ENCODE measurements at places on chromosomes 3 and 15.

GRCh38 chr3:196537319-196537984 is 22.3 kb upstream of the SMCO1 start:
- no peaks in the 10 kb centered on the region for H3K27me3 ChIP-seq
- H3K27ac ChIP-seq, result no peak overlapping the region
- peaks cover 3% of the 10 kb centered on the region for H3K4me1 ChIP-seq
- DNase-seq, result peak; percentile 63
- H3K4me3 ChIP-seq, result no peak overlapping the region

DNA sequence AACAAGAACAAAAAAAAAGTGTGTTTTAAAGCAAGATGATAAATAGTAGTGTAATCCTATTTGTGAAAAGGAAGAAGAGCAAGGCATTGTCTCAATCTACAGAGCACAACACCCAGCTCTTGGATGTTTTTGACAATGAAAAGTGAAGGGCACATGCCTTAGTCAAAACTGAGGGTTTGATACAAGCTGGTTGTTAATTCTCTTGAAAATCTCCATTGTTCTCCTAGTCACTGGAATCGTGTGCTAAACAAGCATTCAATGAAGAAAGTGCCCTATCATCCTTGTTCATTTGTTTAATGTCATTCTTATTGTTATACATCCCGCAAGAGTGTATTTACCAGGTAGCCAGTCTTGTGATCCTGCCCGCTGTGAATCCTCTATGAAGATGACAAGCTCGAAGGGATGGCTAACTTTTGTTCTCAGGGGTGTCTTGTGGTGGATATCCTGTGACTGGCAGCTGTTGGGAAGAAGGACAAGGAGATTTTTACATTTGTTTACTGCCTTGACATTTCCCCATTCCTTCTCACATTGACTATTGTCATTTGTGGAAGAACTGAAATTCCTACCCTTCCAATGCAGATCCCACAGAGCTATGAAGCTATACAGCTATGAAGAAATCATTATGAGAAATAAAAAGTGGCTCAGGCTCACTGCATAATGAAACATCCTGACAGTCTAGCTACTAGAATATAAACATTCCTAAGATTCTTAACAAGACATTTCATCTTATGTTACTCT is 175.9 kb downstream of the VGLL3 start:
- H3K4me1 ChIP-seq, result no peaks in the 10 kb centered on the region
- H3K27ac ChIP-seq, result no peak overlapping the region
- no peak for DNase-seq
- H3K4me3 ChIP-seq, result no peak overlapping the region
- H3K36me3 ChIP-seq, result no peaks in the 10 kb centered on the region

GRCh38 chr15:47035475-47036406 is 681.6 kb upstream of the SEMA6D start:
- H3K36me3 ChIP-seq, result no peaks in the 10 kb centered on the region
- H3K27me3 ChIP-seq, result no peaks in the 10 kb centered on the region
- H3K27ac ChIP-seq, result no peak overlapping the region
- no peak overlapping the region for H3K4me3 ChIP-seq

DNA sequence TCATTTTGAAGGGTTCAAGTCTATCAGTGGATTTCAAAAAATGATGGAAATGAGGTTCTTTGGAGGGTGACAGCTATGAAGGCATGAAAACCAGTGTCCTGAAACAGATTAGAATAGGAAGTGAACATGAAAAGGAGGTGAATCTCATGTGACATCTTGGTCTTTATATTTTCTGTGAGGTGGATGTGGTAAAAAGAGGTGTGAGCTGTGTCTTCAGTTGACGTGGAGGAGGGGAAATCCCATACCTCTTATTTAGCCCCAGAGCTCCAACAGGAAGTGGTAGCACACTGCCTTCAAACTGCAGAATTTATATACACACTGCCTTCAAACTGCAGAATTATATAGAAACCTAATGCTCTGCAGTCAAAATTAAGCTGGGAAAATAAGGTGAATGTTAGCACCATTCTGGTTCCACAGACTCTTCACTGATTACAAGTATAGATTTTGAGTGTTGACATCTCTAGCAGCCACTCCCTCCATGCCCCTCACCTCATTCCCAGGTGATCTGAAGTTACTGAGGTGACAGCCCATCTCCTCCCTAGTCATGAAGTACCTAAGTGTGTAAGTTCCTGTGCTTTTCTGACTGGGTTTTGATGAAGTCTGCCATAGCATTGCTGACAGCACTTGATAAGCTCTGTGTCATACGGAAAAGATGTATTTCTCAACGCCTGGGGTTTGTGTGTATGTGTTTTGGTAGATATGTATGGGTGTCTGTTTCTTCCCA is 2.7 kb downstream of the RAB8B start:
- peak; percentile 96 for DNase-seq
- H3K27me3 ChIP-seq, result no peaks in the 10 kb centered on the region
- H3K4me1 ChIP-seq, result peaks cover 50% of the 10 kb centered on the region
- no peaks in the 10 kb centered on the region for H3K36me3 ChIP-seq

DNA sequence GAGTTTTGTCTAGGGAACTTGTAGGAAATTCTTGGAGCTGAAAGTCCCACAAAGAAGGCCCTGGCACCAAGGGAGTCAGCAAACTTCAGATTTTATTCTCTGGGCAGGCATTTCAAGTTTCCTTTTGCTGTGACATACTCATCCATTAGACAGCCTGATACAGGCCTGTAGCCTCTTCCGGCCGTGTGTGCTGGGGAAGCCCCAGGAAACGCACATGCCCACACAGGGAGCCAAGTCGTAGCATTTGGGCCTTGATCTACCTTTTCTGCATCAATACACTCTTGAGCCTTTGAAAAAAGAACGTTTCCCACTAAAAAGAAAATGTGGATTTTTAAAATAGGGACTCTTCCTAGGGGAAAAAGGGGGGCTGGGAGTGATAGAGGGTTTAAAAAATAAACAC is 15.0 kb downstream of the TIGIT start:
- H3K4me3 ChIP-seq, result peak overlapping the region; percentile 18
- peak; percentile 58 for DNase-seq
- peaks cover 56% of the 10 kb centered on the region for H3K4me1 ChIP-seq
- H3K27me3 ChIP-seq, result no peaks in the 10 kb centered on the region
- peaks cover 4% of the 10 kb centered on the region for H3K36me3 ChIP-seq

- peaks cover 23% of the 10 kb centered on the region for H3K4me1 ChIP-seq
- no peaks in the 10 kb centered on the region for H3K27me3 ChIP-seq
Observed at GRCh38 chr15:90211440-90212143, 10.5 kb downstream of the SEMA4B start.

DNA sequence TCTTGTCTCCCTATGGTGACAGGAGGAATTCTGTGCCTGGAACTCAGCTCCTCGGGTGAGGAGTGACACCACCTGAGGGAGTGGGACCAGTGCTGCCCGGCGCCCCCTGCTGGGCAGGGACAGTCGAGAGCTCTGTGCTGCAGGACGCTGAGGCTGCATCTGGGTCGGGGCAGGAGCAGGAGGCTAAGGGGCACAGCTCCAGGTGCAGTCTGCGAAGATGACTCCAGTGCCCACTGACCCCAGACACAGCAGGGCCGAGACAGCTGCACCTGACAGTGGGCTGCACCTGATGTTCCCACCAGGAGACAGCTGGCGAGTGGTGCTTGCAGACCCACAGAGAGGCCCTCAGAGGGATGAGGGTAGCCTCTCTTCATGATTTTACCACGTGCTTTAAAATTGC is 152.9 kb downstream of the ATP10A start:
- no peak overlapping the region for H3K4me3 ChIP-seq
- peaks cover 16% of the 10 kb centered on the region for H3K36me3 ChIP-seq
- no peak overlapping the region for H3K27ac ChIP-seq
